Activated CD4-positive, CD25-positive, alpha-beta regulatory T cell treated with anti-CD3 and anti-CD28 coated beads, Interleukin-2, amount 50 U/mL, for 24 hours (primary cell): ENCODE measurements at places on chromosomes 12 and 14.

DNA sequence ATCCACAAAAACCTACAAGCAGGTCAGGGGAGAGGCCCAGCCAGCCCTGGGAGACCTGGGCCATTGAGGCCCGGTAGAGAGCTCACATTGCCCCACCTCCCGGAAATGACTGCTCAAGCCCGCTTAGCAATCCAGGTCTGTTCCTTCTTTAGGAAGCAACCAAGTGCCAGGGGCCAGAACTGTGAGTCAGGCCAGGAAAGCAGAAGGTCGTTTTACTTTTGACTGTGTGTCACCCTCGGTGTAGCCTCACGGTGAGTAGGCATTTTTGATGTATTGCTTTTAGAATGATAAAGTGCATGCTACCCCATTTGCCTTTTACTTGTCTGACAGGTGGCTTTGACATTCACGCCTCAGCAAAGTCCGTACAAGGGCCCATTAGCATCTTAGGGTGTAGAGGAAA lies 25.4 kb upstream of the PWP1 start:
- ATAC-seq = no peak

- ATAC-seq = no peak
These were observed 8.1 kb downstream of the TCTN2 start for GRCh38 chr12:123678981-123679380.

DNA sequence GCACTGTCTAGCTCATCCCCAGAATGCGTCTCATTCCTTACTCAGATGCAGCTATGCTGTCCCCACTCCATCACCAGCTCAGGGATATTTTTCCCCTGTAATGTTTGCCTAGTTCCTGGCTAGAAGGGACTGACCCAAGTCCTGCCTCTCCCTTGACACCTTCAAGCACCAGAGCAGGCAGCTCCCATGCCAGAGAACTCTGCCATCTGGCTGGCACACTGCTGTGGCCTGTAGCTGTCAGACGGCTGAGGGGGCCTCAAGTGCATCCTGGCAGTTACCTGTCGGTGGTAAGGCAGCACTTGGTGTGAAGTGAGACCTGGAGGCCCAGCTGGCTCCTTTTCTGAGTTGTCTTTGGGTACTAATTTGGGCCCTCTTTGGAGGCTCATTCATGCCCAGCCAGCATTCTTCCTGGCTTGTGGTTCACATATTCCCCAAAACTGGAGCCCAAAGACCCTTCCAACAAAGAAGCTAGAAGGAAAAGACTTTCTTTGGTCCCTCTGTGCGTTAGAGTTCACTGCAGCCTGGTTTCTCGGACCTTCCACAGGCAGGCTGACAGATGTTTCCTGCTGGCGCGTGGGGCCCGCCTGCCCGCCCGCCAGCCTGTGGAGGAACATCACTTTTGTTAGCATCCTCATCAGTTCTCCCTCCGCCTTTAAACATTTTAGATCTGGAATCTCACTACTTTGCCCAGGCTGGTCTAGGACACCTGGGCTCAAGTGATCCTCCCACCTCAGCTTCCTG lies 33.0 kb downstream of the RNF34 start:
- ATAC-seq = no peak

GRCh38 chr12:66724616-66725015 lies 45.7 kb upstream of the GRIP1 start:
- no peak for ATAC-seq

- ATAC-seq = peak; percentile 86
These were observed 146.1 kb upstream of the NCOR2 start for GRCh38 chr12:124713436-124714082.

DNA sequence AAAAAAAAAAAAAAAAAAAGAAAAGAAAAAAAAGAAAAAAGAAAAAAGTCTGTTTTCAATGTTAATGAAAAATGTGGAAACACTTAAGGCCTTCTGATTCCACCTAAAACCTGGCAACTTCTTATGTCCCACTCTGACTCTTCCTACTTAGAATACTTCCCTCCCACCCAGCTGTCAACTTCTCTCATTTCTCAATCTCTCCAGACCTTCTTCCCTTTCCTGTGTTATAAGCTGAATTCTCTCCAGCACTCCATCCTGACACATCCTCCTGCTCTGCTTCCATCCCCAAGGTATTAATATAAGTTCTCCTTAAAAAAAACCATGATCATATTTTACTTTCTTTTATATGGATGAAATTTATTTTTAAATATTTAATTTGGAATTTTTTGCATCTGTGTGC lies 20.3 kb upstream of the TMTC1 start:
- ATAC-seq = no peak

GRCh38 chr12:50082644-50083043 lies 2.5 kb upstream of the SMARCD1 start:
- no peak for ATAC-seq

DNA sequence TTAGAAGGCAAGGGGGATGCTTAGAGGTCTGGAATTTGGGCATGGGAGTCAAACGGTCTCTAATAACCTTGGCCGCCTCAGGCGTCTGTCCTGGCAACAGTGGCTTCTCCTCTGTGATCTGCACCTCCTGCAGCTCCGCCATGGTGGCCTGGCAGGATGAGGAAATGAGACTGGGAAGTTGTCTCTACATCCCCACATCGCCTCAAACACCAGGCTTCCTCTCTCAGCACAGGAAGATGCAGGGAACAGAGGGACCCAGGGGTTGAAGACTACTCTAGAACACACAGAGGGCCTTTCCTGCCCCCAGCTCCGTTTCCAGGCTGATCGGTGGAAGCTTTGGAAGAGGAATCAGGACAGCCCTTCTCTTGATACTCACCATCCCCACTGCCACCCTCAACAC lies 1.7 kb downstream of the NDRG2 start:
- no peak for ATAC-seq

DNA sequence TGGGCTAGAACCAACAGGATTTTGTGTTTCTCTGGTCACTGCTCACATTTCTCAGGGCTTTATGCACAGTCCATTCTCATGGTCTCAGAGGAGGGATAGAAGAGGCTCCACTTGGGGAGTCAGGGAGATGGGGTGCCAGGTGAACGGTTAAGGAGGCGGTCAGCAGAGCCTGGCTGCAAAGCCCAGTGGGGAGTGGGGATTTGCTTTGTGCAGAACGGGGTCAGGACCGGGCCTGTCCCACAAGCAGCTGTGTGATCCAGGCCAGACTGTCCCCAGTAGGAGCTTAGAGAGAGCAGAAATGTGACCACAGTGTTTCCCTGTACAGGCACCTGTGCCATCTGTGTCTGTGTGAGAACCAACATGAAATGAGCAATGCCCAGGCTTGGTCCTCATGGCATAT lies 4.1 kb downstream of the CMTM5 start:
- no peak for ATAC-seq
